Endodermal cell (in vitro differentiated cells): ENCODE measurements at places on chromosomes 6 and 20. TPM values are rescaled to one million over a fixed set of nuclear protein-coding genes. Genes with fewer than 3 reads are reported as not detected.

ZFP57 gene
- total RNA-seq = 0.24 TPM in 1 of 3 replicates, not detected in the others

GRCh38 chr20:35561268-35561667 lies 19.4 kb downstream of the ERGIC3 start:
- no peaks in the 10 kb centered on the region for H3K36me3 ChIP-seq
- H3K27ac ChIP-seq = no peak overlapping the region
- peak; percentile 87 for DNase-seq
- no peak overlapping the region for H3K4me3 ChIP-seq

- H3K36me3 ChIP-seq = no peaks in the 10 kb centered on the region
- no peak for DNase-seq
- H3K27ac ChIP-seq = no peak overlapping the region
Measured at GRCh38 chr6:135971351-135971750, 119.8 kb downstream of the PDE7B start.

DNA sequence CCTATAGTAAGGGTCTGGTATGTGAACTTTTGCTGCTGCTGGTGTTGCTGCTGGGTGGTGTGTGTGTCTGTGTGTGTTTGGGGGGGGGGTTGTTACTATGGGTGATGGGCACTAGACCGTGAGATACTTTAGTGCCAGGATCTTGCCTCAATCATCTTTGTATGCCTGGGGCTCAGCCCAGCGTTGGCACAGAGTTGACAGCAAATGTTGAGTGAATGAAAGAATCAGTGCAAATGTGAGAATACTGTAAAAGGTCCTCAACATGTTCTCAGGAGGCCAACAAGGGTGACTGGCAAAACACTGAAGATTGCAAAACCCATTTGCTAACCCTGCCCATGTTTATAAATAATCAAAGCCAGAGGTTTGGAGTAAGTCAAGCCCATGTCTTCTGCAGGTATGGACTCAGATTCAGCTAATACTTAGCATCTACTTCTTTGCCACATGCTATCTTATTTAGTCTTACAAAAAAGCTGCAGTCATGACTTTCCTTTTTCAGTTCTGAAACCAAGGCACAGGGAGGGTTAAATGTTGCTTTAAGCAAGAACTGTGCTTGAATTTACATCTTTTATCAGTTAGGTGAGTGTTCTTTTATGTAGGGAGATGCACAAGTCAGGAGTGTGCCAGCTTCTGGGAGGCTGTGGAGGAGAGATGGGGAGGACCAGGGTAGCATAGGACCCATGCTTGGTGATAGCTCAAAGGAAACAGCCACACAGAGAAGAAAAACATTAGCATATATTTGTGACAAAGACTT lies 125.3 kb upstream of the SPACA1 start:
- H3K4me1 ChIP-seq = no peaks in the 10 kb centered on the region
- no peaks in the 10 kb centered on the region for H3K36me3 ChIP-seq
- H3K27me3 ChIP-seq = no peaks in the 10 kb centered on the region
- DNase-seq = no peak
- no peak overlapping the region for H3K4me3 ChIP-seq

- H3K27ac ChIP-seq = no peak overlapping the region
- DNase-seq = no peak
- no peak overlapping the region for H3K4me3 ChIP-seq
- H3K27me3 ChIP-seq = no peaks in the 10 kb centered on the region
Measured at GRCh38 chr6:139932671-139933070, 558.2 kb upstream of the CITED2 start.

- no peak for DNase-seq
- H3K27ac ChIP-seq = peak overlapping the region; percentile 89
- H3K36me3 ChIP-seq = no peaks in the 10 kb centered on the region
- no peaks in the 10 kb centered on the region for H3K4me1 ChIP-seq
Measured at GRCh38 chr6:78868116-78868515, 765 bp downstream of the IRAK1BP1 start.

DNA sequence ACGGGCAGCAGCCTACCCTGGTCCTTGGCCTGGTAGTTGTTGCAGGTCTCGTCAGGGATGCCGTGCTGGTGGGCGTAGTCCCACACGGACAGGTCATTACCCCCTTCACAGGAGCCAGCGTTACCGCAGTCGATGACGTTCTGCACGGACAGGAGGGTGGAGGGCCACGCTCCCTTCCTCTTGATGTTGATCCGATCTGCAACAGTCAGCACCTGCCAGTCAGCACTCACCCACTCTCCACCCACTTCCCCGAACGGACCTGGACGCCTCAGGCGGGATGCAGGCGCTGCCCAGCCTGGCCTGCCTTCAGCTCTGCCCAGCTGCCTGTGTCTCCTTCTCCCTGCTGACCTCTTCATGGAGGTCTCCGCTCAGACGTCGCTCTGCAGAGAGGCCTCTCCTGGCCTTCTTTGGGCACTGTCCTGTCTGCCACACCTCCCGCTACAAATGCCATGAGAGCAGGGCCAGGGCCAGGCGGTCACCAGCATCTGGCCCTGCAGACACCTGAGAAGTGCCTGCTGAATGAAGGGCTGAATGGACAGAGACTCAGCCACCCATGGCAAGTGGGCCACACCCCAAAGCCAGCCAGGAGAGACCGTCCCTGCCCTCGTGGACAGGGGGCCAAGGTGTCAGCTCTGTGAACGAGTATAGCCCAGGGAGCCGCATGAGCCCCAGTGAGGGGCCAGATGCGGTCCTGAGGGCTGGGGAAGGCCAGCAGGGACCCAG lies 5.4 kb downstream of the CTSZ start:
- no peaks in the 10 kb centered on the region for H3K4me1 ChIP-seq
- no peaks in the 10 kb centered on the region for H3K27me3 ChIP-seq
- no peak overlapping the region for H3K27ac ChIP-seq
- no peak overlapping the region for H3K4me3 ChIP-seq

- no peaks in the 10 kb centered on the region for H3K36me3 ChIP-seq
- H3K4me3 ChIP-seq = no peak overlapping the region
- no peak overlapping the region for H3K27ac ChIP-seq
- no peaks in the 10 kb centered on the region for H3K27me3 ChIP-seq
- peak; percentile 86 for DNase-seq
Measured at GRCh38 chr6:53119772-53120409, 28.8 kb downstream of the GCM1 start.

GRCh38 chr20:51091406-51092195 lies 68.7 kb upstream of the KCNG1 start:
- peaks cover 28% of the 10 kb centered on the region for H3K4me1 ChIP-seq
- peak overlapping the region; percentile 61 for H3K4me3 ChIP-seq
- no peaks in the 10 kb centered on the region for H3K27me3 ChIP-seq
- peak; percentile 84 for DNase-seq

GRCh38 chr6:27088068-27088467 lies 159.4 kb upstream of the PRSS16 start:
- H3K27me3 ChIP-seq = peaks cover 23% of the 10 kb centered on the region
- DNase-seq = no peak
- H3K4me3 ChIP-seq = no peak overlapping the region
- no peaks in the 10 kb centered on the region for H3K36me3 ChIP-seq
- no peaks in the 10 kb centered on the region for H3K4me1 ChIP-seq
- no peak overlapping the region for H3K27ac ChIP-seq

VARS2 gene
- total RNA-seq = 38.3 and 39.4 TPM in 2 replicates

SLPI gene
- not detected in 2 replicates for total RNA-seq

NOX3 gene
- not detected in 3 replicates for total RNA-seq

RNF39 gene
- total RNA-seq = not detected in 3 replicates

HS3ST5 gene
- 0.75 and 2.0 TPM in 2 replicates for total RNA-seq

- H3K4me1 ChIP-seq = no peaks in the 10 kb centered on the region
- H3K27me3 ChIP-seq = peaks cover 24% of the 10 kb centered on the region
- no peak overlapping the region for H3K27ac ChIP-seq
- no peak for DNase-seq
- no peaks in the 10 kb centered on the region for H3K36me3 ChIP-seq
- H3K4me3 ChIP-seq = no peak overlapping the region
Measured at GRCh38 chr20:20856956-20857355, 144.5 kb upstream of the RALGAPA2 start.

LAMA4 gene
- 3.7 and 4.9 TPM in 2 replicates for total RNA-seq

- H3K36me3 ChIP-seq = no peaks in the 10 kb centered on the region
- H3K27me3 ChIP-seq = no peaks in the 10 kb centered on the region
- H3K27ac ChIP-seq = no peak overlapping the region
- H3K4me1 ChIP-seq = no peaks in the 10 kb centered on the region
- H3K4me3 ChIP-seq = no peak overlapping the region
Measured at GRCh38 chr6:101544286-101544685, 150.8 kb downstream of the GRIK2 start.

DSTN gene
- total RNA-seq = 204 and 212 TPM in 2 replicates

DNA sequence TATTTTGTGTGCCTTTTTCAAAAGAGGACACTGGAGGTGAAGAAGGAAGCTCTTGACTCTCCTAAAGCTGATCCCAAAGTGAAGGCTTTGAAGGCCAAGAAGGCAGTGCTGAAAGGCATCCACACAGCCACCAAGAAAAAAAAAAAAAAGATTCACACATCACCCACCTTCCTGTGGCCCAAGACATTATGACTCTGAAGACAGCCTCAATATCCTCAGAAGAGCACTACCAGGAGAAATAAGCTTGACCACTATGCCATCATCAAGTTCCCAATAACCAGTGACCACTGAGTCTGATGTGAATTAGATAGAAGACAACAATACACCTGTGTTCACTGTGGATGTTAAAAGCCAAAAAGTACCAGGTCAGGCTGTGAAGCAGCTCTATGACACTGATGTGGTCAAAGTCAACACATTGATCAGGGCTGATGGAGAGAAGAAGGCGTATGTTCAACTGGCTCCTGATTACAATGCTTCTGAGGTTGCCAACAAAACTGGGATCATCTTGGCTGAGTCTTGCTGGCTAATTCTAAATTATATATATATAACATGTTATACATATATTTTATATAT lies 59.4 kb downstream of the PLCG1 start:
- no peaks in the 10 kb centered on the region for H3K27me3 ChIP-seq
- H3K27ac ChIP-seq = no peak overlapping the region
- no peak for DNase-seq
- H3K4me3 ChIP-seq = no peak overlapping the region
- H3K36me3 ChIP-seq = no peaks in the 10 kb centered on the region

DNA sequence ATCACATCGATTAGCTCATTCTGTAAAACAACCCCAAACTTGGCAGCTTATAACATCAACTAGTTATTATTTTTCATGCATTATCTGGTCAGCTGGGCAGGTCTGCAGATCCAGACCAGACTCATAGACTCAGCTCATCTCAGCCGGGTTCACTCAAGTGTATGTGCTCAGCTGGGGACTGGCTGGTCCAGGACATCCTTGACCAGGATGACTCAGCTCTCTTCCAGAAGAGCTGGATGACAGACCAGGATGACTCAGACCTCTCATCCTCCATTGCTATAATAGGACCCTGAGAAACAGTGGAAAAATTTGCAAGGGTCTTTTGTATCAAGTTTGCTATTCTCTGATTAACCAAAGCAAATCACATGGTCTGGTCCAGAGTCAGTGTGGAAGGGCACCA lies 312.5 kb upstream of the PLCB4 start:
- H3K36me3 ChIP-seq = no peaks in the 10 kb centered on the region
- H3K27me3 ChIP-seq = no peaks in the 10 kb centered on the region
- H3K27ac ChIP-seq = no peak overlapping the region
- DNase-seq = no peak
- H3K4me1 ChIP-seq = no peaks in the 10 kb centered on the region

DNA sequence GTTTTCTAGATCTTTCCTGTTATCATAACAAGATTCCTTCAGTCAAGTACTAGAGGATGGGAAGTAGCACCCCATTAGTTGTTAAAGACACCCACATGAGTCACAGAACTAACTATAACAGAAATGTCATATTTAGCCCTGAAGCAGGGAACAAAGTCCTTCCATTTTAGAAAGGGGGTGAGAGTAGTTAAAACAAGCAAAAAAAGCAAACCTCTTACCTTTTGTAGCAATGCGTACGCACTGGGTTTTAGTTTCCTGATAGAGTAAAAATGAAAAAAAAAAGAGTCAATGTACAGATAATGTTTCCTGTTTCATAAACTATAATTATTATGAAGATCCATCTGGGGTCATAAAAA lies 163.7 kb upstream of the THEMIS start:
- no peaks in the 10 kb centered on the region for H3K27me3 ChIP-seq
- no peak for DNase-seq
- no peaks in the 10 kb centered on the region for H3K36me3 ChIP-seq

APOM gene
- 1.6 TPM in 2 replicates for total RNA-seq

GRM1 gene
- 0.62 to 0.80 TPM (median 0.70 TPM) in 3 replicates for total RNA-seq

DNA sequence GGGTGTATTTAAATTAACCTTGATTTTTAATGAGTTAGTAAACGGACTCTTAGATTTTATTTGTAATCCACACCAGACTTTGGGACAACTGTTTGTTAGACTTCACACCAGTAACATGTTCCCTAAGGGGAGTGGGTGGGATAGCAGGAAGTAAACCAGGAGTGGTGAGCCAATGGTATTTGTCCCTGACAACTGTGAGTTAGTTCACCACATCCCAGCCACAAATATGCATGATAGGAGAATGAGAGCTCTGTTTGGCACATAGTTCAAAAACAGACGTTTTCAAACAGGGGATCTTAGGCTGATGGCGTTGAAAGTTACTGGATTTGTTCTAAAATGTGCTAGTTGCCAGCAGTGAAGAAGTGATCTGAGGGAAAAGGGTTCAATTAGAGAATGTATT lies 18.7 kb upstream of the COL10A1 start:
- H3K27ac ChIP-seq = no peak overlapping the region
- H3K36me3 ChIP-seq = peaks cover 16% of the 10 kb centered on the region
- H3K4me1 ChIP-seq = peaks cover 4% of the 10 kb centered on the region
- no peak overlapping the region for H3K4me3 ChIP-seq
- no peaks in the 10 kb centered on the region for H3K27me3 ChIP-seq

- H3K4me3 ChIP-seq = no peak overlapping the region
- no peaks in the 10 kb centered on the region for H3K4me1 ChIP-seq
- DNase-seq = no peak
- H3K27me3 ChIP-seq = no peaks in the 10 kb centered on the region
Measured at GRCh38 chr6:83767033-83767432, 58.1 kb upstream of the SNAP91 start.

- H3K27me3 ChIP-seq = no peaks in the 10 kb centered on the region
- no peak for DNase-seq
- no peaks in the 10 kb centered on the region for H3K4me1 ChIP-seq
- H3K36me3 ChIP-seq = no peaks in the 10 kb centered on the region
- H3K4me3 ChIP-seq = no peak overlapping the region
Measured at GRCh38 chr20:7836076-7836475, 104.2 kb downstream of the HAO1 start.

MACROD2 gene
- 3.6 to 4.8 TPM (median 3.9 TPM) in 3 replicates for total RNA-seq

GRCh38 chr6:107554918-107555317 lies 65.0 kb downstream of the SOBP start:
- no peaks in the 10 kb centered on the region for H3K4me1 ChIP-seq
- no peak overlapping the region for H3K4me3 ChIP-seq
- peak overlapping the region; percentile 81 for H3K27ac ChIP-seq
- no peaks in the 10 kb centered on the region for H3K36me3 ChIP-seq

GRCh38 chr20:35820715-35821114 lies 48.9 kb downstream of the PHF20 start:
- no peak overlapping the region for H3K4me3 ChIP-seq
- H3K27me3 ChIP-seq = no peaks in the 10 kb centered on the region
- no peak for DNase-seq
- peaks cover 34% of the 10 kb centered on the region for H3K36me3 ChIP-seq
- H3K4me1 ChIP-seq = no peaks in the 10 kb centered on the region
- H3K27ac ChIP-seq = no peak overlapping the region

GRCh38 chr6:84515067-84515466 lies 249.3 kb downstream of the TBX18 start:
- H3K4me3 ChIP-seq = no peak overlapping the region
- H3K4me1 ChIP-seq = no peaks in the 10 kb centered on the region
- DNase-seq = no peak
- H3K27ac ChIP-seq = no peak overlapping the region
- H3K27me3 ChIP-seq = no peaks in the 10 kb centered on the region
- no peaks in the 10 kb centered on the region for H3K36me3 ChIP-seq

LAMP5 gene
- total RNA-seq = 0.47 TPM in 1 of 2 replicates, not detected in the other

GRCh38 chr6:90978046-90978445 lies 391.2 kb upstream of the MAP3K7 start:
- H3K4me1 ChIP-seq = no peaks in the 10 kb centered on the region
- DNase-seq = no peak
- no peaks in the 10 kb centered on the region for H3K36me3 ChIP-seq
- no peak overlapping the region for H3K27ac ChIP-seq
- H3K27me3 ChIP-seq = no peaks in the 10 kb centered on the region
- H3K4me3 ChIP-seq = no peak overlapping the region
